ENCODE measurements at places on chromosomes 7 and 10.

GRCh38 chr7:2956526-2957368, 86.9 kb downstream of the CARD11 start:
- no peak for DNase-seq

DNA sequence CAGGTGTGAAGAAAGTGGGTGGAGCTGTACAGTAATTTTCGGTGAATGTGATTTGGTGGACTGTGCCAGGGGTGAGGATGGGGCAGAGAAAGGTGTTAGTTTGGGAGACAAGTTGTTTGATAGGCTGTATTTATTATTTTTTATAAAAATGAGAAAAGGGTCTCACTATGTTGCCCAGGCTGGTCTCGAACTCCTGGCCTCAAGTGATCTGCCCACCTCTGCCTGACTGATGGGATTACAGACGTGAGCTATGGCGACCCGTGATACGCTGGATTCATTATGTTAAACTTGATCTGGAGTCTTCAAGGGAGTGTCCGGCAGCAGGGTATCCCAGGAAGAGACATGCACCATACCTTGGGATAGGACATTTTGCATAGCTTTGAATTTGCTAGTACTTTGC, 1.3 kb downstream of the KAT6B start:
- DNase-seq: no peak

DNA sequence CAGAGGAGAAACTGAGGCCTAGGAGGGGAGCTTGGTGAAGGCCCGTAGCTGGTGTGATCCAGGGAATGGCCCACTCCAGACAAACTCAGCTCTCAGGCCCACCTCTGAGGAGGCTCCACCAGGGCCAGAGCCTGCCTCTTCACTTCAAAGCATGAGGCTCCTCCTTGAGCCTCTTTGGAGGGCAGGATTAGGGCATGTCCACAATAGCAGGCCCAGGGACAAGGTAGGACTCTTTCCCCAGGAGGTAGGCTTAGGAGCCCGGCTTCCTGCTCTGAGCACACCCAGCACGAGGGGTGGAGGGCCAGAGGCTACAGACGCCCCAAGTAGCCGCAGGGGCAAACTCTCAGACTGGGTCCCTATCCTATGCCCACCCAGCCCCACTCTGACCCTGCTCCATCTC, 164.6 kb upstream of the ZMIZ1 start:
- no peak for DNase-seq

GRCh38 chr7:35652124-35652523, 42.8 kb downstream of the HERPUD2 start:
- DNase-seq: no peak

DNA sequence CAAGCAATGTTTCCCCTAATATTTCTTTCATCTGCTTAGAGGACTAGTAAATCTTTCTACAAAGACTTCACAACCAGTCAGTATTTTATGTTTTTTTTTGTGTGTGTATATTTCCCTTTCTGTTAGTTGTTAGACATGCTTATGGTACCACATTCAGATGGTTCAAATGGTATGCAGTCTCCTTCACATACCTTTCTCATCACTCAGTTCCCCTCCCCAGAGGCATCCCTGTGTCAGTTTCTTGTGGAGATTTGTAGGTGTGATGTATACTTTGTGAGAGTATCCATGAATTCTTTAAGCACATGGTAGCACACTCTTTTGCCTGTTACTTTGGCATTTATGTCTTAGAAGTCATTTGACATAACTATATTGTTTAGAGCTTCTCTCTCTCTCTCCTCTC, 4.4 kb downstream of the ZNF485 start:
- DNase-seq: no peak

DNA sequence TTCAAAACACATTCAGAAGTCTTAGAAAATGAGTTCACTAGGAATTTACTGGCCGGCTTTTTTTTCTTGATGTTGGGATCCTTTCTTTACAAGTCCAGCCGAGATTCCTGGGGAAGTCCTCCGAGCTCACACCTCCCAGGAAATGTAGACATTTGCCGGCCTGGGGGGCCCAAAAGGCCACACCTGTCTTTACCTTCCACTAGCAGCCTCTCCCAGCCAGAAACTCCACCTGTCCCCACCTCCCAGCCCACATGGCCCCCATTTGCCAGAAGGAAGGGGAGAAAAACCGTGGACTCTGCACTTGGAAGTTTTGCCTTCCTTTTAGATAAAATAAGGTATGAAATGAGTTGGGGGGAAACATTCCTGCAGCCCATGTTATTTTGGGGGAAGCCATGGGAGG, 27.6 kb upstream of the EMX2 start:
- DNase-seq: no peak

DNA sequence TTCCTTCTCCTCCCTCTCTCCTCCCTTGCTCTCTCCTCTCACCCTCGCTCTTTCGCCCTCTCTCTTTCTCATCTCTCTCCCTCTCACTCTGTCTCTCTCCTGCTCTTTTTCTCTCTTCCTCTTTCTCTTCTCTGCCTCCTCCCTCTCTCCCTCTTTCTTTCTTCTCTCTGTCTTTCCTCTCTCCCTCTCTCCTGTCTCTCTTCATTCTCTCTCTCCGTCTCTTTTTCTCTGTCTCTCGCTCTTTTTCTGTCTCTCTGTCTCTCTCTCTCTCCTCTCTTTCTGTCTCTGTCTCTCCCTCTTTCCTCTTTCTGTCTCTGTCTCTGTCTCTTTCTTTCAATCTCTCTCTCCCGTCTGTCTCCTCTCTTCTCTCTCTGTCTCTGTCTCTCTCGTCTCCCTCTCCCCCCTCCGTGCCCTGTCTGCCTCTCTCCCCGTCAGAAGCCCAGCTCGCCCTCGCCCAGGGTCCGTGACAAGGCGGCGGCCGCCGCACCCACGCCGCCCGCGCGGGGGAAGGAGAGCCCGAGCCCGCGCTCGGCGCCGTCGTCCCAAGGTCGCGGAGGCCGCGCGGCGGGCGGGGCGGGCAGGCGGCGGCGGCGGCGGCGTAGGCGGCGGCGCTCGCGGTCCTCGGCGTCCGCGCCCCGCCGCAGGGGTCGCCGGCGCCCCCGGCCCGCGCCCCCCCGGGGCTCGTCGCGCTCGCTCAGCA, 21.3 kb upstream of the HSPB1 start:
- no peak for DNase-seq

- DNase-seq: no peak
These were observed 715.4 kb upstream of the NRP1 start for GRCh38 chr10:34049887-34050286.

DNA sequence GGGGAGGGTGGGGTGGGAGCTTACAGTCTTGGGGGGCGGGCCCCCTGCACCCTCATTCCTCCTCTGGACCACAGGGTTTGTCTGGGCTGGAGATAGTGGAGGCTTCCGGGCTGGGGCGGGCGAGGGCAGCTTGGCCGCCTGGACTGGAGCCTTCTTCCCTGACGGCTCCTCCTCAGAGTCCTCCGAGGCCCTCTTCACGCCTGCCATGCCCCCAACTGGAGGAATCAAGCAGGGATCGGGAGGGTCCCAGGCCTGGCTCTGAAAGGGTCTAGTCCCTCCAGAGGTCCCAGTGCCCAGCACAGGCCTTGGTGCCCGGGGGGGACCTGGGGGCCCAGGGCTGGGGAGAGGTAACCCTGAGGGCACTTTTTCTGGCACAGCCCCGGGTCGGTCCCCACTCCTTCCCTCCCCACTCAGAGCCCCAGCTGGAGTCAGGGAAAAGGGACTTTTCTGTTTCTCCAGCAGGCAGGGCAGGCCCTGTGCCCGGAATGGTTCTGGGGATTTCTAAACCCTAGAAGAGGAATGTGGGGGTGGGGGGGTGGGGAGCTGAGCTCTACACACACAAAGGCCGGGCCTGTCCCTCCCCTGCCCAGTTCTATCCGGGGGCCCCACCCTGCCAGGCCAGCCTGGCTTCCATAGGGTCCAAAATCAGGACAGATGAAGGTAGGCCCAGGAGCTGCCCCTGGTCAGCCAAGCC, 11.6 kb downstream of the MICALL2 start:
- no peak for DNase-seq

GRCh38 chr10:79250259-79250658, 97.0 kb upstream of the PPIF start:
- no peak for DNase-seq

GRCh38 chr7:131302876-131303707, 24.6 kb upstream of the MKLN1 start:
- DNase-seq: peak; percentile 5

- no peak for DNase-seq
These were observed 51.5 kb upstream of the OPALIN start for GRCh38 chr10:96410296-96410695.

Measured in activated T-helper 1 cell treated with Interleukin-2 at 50 U/mL for 16 hours (primary cell).